GM12878 (cell line): ENCODE measurements at places on chromosomes 3 and 15. TPM values are rescaled to one million over a fixed set of nuclear protein-coding genes. Genes with fewer than 3 reads are reported as not detected.

The GOLGA6L4 gene
- 0.04 and 0.23 TPM in 2 replicates for polyA plus RNA-seq

The SMCO1 gene
- polyA plus RNA-seq: not detected in 2 replicates

The CELSR3 gene
- polyA plus RNA-seq: 0.35 and 0.39 TPM in 2 replicates

The LMAN1L gene
- not detected in 2 replicates for polyA plus RNA-seq

The NR2F2 gene
- polyA plus RNA-seq: 2.6 and 3.1 TPM in 2 replicates

The IGSF10 gene
- not detected in 2 replicates for polyA plus RNA-seq

The SLC6A1 gene
- not detected in 2 replicates for polyA plus RNA-seq

The SEMA7A gene
- polyA plus RNA-seq: 13.8 and 15.6 TPM in 2 replicates

The FANCD2OS gene
- polyA plus RNA-seq: 0.42 TPM in 1 of 2 replicates, not detected in the other

The ACTRT3 gene
- 0.24 and 0.27 TPM in 2 replicates for polyA plus RNA-seq

The PLSCR5 gene
- polyA plus RNA-seq: not detected in 2 replicates

The ROPN1 gene
- not detected in 2 replicates for polyA plus RNA-seq

The SLC24A5 gene
- not detected in 2 replicates for polyA plus RNA-seq

The DPPA2 gene
- polyA plus RNA-seq: not detected in 2 replicates

The PSMD2 gene
- 471 and 496 TPM in 2 replicates for polyA plus RNA-seq

The CCR9 gene
- polyA plus RNA-seq: 0.52 TPM in 2 replicates

The MYO5C gene
- polyA plus RNA-seq: 0.29 and 0.58 TPM in 2 replicates
